ENCODE measurements at places on chromosomes 5 and 9. TPM values are rescaled to one million over a fixed set of nuclear protein-coding genes. Genes with fewer than 3 reads are reported as not detected.

- H3K27me3 ChIP-seq = no peaks in the 10 kb centered on the region
- H3K4me3 ChIP-seq = no peak overlapping the region
- H3K4me1 ChIP-seq = no peaks in the 10 kb centered on the region
- no peak overlapping the region for H3K27ac ChIP-seq
- H3K36me3 ChIP-seq = no peaks in the 10 kb centered on the region
Measured at GRCh38 chr9:23538067-23538402, 288.0 kb downstream of the ELAVL2 start.

GRCh38 chr5:149046196-149046829 is 16.5 kb downstream of the SH3TC2 start:
- H3K27me3 ChIP-seq = no peaks in the 10 kb centered on the region
- no peak overlapping the region for H3K27ac ChIP-seq
- no peaks in the 10 kb centered on the region for H3K36me3 ChIP-seq
- no peak for DNase-seq
- no peak overlapping the region for H3K4me3 ChIP-seq

GRCh38 chr5:155598552-155598951 is 585.0 kb downstream of the KIF4B start:
- no peaks in the 10 kb centered on the region for H3K36me3 ChIP-seq
- no peaks in the 10 kb centered on the region for H3K4me1 ChIP-seq
- no peak overlapping the region for H3K4me3 ChIP-seq
- no peaks in the 10 kb centered on the region for H3K27me3 ChIP-seq
- no peak overlapping the region for H3K27ac ChIP-seq

DNA sequence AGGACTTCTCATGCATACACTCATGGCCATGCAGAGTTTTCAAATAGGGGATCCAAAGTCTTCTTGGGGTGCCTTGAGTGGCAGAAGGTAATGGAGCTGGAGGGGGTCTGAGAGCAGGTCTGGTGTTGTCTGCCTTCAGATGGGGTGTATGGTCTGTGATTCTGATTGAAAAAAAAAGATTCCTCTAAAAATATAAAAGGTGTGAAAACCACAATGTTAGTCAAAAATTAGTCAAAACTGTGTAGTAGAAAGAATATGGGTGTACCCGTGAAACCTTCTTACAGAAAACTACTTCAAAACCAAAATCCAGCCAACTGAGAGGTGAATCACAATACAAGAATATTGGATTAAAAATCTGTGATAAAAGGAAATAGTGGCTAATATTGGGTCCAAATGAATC is 20.1 kb downstream of the DOCK2 start:
- DNase-seq = no peak
- H3K36me3 ChIP-seq = peaks cover 5% of the 10 kb centered on the region
- H3K27ac ChIP-seq = no peak overlapping the region
- H3K27me3 ChIP-seq = no peaks in the 10 kb centered on the region

GRCh38 chr5:151584057-151584937 is 6.8 kb downstream of the FAT2 start:
- H3K4me1 ChIP-seq = no peaks in the 10 kb centered on the region
- no peak overlapping the region for H3K4me3 ChIP-seq
- H3K36me3 ChIP-seq = no peaks in the 10 kb centered on the region
- no peaks in the 10 kb centered on the region for H3K27me3 ChIP-seq
- H3K27ac ChIP-seq = no peak overlapping the region

CYSTM1 gene
- 80.4 TPM for total RNA-seq
